Activated T-helper 9 cell treated with anti-CD3 and anti-CD28 coated beads, Interleukin-2, amount 50 U/mL, for 16 hours (primary cell): ENCODE measurements at places on chromosomes 7 and 10.

GRCh38 chr7:72706521-72706920 lies 121.5 kb downstream of the TYW1B start:
- DNase-seq, result no peak

GRCh38 chr7:142880876-142881505 lies 4.6 kb downstream of the TRPV6 start:
- DNase-seq, result no peak

GRCh38 chr10:101172741-101173140 lies 41.6 kb downstream of the TLX1 start:
- DNase-seq, result no peak

DNA sequence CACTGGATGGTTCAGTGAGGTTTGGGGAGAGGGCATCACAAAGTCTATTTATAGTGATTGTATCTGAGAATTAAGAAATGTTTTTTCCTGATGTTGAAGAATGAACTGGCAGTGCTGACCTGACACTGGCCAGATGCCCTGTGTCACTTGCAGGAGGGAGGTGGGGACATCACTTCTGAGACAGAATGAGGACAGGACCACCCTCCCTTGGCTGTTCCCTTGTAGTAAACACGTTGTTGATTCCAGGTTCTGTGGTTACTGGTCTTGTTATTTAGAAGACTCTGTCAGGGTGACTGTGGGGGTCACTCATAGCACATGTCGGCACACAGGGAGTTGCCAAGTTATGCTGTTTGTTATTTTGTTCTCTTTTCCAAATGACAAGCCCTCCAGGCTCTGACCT lies 126.4 kb downstream of the ADCY1 start:
- no peak for DNase-seq

- no peak for DNase-seq
Measured at GRCh38 chr10:127190427-127190826, 6.0 kb downstream of the INSYN2A start.

- DNase-seq, result no peak
Measured at GRCh38 chr10:49056356-49056755, 59.0 kb downstream of the VSTM4 start.

DNA sequence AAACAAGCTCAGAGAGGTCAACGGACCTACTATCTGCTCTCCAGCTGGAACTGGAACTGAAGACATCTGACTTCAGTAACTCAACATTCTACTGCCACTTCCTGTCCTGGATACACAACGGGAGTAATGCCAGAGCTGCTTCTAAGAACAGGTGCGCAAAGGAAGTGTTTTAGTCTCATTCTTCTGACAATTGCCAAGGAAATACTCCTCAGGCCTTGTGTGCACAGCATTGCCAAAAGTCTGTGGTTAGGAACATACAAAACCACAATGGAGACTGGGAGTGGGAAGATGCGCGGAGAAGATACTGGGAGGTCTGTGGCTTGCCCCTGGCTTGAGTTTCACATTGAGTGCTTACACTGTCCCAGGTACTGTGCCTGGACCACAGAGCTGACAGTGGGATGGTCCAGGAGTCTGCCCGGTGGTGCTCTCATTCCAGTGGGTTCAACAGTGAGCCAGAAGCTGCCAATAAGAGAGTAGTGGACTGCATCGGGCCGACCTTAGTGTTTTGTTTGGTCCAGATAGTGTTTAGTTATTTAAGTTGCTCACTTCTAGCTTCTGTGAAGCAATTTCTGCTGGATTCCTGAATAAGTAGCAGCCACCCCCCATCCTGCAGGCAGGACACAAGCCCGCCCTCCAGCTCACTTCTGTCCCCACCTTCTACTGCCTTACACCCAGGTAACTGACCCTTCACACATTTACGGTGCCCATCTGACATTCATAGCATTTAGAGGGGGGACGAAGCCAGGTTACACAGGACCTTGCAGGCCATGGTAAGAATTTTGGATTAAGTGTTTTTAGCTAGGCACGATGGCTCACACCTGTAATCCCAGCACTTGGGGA lies 10.3 kb downstream of the TBL2 start:
- DNase-seq, result no peak

- no peak for DNase-seq
Measured at GRCh38 chr10:7159928-7160327, 250.9 kb downstream of the SFMBT2 start.

GRCh38 chr10:92789067-92789466 lies 59.3 kb upstream of the EXOC6 start:
- no peak for DNase-seq

DNA sequence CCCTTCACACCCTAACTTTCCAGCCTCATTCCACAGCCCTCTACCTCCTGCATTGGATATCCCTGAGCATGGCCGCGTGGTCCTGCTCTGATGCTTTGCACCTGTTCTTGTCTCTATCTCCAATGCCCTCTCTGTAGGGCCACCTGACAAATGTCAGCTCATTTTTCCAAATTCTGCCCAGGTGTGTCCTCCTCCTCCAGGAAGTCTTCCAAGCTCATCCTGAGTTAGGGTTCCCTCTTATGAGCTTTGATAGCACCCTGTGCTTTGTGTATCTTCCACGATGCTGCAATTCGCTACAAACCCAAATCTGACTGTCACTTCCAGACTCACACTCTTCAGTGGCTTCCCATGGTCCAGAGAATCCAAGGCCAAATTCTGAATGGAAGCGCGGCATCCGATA lies 14.7 kb upstream of the SLC35B4 start:
- no peak for DNase-seq

- no peak for DNase-seq
Measured at GRCh38 chr7:122724366-122724765, 21.6 kb upstream of the RNF148 start.

DNA sequence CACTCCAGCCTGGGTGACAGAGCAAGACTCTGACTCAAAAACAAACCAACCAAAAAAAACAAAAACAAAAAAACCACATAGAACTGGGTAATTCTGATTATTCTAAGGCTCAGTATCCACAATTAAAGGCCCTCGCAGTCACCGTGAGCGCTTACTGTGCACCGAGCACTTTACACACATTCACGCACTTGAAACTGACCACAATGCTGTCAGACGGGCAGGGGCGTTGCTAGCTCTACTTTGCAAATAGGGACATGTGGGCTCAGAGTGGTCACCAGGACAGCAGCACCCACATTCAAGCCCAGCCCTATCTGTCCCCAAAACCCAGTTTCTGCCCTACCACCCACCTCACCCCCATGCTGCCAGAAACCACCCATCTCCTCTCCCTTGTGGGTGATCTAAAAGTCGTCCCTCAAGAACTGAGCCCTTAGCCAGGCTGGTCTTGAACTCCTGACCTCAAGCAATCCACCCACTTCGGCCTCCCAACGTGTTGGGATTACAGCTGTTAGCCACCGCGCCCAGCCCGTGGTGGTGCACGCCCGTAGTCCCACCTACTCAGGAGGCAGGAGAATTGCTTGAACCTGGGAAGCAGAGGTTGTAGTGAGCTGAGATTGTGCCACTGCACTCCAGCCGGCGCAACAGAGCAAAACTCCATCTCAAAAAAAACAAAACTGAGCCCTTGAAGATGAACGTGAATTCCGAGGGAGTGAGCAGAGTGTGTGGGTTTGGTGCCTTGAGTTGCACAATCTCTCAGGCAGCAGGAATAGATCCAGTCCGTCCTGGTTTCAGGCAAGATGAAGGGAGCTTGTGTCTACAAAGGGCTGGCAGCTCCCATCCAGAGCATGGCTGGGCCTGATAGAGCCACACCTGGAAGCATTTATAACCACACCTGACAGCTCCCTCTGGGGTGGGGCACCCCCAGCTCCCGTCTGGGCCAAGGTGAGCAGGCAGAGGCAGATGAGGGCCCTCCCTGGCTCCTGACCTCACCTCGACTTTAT lies 5.4 kb upstream of the HSPB1 start:
- DNase-seq, result no peak

- DNase-seq, result no peak
Measured at GRCh38 chr7:100679927-100680575, 6.5 kb downstream of the GNB2 start.

DNA sequence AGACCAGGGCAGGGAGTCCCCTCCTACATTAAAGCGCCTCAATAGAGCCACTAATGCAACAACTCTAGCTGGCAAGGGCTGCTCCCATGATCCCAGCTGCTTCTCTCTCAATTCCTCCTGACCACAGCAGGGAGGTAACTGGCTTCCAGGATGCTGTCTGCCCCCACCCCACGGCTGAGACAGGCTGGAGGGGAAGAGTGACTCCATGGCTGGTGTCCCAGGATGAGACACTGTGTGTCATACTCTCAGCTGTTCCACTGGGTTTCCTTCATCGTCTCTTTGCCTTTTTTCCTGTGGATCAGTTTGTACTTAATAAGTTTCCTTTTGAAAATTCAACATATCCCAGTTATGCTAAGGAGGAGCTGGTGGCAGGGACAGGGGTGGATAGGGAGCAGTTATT lies 27.7 kb upstream of the MYH16 start:
- no peak for DNase-seq

DNA sequence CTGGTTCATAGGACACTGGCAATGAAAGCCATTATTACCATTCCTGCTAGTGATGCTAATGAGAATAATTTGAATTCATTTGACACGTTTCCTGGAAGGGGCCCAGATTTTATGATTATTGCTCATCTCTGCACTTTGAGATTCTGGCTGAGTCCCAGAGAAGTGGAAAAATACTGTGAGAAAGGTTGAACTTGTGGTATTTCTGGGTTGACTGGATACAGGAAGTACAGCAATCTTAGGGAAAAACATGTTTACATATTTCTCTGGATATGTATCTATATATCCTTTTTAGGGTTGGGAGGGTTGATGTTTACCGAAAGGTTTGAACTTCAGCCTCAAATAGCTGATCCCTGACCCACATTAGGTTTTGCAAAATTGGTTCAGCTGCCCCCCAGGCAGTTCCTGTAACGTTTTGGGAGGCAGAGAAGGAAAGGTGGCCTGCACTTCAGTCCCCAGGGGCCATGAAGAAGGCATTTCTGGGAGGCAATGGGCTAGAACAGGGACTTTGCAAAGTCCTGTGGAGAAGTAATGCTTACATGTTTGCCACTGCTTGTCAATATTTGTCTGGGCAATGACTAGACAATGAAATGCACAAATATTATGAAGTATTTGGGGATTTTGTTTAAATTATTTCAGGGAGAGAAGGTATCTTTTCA lies 253.7 kb upstream of the PITRM1 start:
- no peak for DNase-seq

- no peak for DNase-seq
Measured at GRCh38 chr10:97355571-97355975, 21.0 kb upstream of the FRAT2 start.

- no peak for DNase-seq
Measured at GRCh38 chr10:89384474-89385340, 6.9 kb downstream of the IFIT1B start.

DNA sequence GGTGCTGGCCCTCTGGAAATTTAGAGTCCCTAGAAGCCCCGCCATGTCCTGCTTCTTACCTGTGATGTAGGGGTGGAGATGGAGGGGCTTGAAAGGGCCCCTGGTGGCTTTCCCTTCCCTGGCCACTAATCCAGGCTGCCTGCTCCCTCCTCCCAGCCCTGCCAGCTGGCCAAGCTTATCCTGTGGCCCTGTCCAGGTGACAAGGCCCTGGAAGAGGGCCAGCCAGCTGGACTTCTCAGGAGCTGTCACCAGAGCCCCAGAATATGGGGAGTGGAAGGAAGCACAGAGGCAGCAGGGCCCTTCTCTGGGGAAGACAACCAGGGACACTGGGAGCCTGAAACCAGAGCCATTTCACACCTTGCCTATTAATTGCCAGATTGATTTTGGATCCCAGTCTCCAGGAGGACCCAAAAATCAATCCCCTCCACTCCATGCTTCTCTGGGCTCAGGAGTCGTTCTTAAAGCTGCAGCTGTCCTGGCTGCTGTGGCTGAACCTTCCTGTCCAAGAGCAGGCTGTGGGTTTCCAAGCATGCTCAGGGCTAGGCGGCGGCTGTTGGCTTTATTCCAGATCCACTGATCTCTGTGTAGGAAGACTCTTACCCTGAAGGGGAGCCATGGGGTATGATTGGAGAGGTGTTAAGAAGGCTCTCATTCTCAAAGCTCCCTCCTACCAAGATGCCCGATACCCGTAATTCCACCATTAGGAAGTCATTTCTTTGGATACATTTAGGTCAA lies 52.6 kb upstream of the PCBD1 start:
- no peak for DNase-seq

GRCh38 chr7:123432601-123433000 lies 101.8 kb downstream of the IQUB start:
- DNase-seq, result no peak

DNA sequence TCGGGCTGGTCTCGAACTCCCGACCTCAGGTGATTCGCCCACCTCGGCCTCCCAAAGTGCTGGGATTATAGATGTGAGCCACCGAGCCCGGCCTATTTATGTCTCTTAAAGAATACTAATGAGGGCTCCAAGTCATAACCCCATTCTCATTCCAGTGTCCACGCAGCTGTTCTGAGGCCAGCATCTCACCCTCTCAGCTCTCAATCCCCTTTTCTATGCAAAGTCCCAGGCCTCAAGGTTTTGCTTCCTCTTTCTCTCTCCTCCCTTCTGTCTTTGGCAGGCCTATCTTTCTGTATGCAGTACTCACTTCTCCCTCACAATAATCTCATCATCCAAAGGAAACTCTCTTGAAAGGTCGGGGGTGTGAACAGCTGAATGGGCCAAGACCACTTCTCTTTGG lies 28.0 kb upstream of the VSIR start:
- DNase-seq, result no peak

DNA sequence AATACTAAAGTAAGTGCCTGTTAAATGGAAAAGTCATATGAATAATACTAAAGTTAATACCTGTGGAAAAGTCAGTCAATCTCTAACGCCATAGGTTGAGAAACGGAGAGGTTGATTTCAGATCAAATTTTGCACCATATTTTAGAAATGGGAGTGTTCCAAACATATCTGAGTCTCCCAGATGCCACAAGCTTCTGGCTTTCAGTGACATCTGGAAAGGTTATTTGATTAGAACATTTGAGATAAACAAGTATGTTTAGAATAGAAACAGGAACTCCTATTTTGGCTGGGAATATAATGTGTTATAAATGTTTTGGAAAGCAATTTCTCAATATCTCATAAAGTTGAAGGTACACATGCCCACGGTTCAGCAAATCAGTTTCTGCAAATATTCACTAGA lies 5.8 kb downstream of the MACC1 start:
- no peak for DNase-seq

DNA sequence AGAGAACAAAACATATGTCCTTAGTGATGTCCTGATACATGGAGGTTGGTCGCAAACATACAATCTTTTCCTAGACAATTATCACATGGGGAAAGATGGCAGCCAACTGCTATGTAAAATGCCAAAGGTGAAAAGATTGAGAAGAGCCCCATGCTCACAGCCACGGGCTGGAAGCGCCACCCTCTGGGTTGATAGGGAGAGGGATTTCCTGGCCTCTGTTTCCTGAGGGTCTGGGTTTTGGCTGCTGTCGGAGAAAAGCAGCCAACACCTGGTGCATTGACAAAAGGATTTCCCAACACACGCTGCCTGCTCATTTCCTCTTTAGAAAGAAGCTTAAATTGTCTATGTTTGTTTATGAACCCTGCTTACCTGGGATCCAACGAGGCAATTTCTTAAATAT lies 43.8 kb downstream of the ITIH5 start:
- no peak for DNase-seq

DNA sequence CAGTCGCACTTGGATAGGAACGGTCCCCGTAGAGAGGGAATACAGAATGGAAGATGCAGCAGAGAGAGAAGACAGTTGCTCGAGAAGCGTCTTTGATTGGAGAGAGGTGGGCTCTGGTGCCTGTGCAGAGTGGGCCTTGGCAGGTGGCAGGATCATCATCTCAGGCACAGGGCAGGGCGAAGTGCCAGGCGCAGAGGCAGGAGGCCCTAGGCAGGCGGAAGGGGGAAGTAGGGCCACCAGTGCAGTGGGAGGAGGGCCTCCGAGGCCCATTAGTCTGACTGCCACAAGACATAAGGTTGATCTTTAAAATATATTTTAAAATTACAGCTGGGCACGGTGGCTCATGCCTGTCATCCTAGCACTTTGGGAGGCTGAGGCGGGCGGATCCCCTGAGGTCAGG lies 10.1 kb downstream of the CARD11 start:
- DNase-seq, result no peak
